Right lobe of liver (tissue), 6 donors: ENCODE measurements at places on chromosomes 3 and 15. TPM values are rescaled to one million over a fixed set of nuclear protein-coding genes. Genes with fewer than 3 reads are reported as not detected.

CAND2 gene
- 0.89 TPM for total RNA-seq

USP8 gene
- total RNA-seq: 33.6 TPM

ATP13A3 gene
- 142 TPM for total RNA-seq

GOLGA8J gene
- 0.20 TPM for total RNA-seq

KCNMB3 gene
- 1.4 TPM for total RNA-seq

GJD2 gene
- not detected for total RNA-seq

OPA1 gene
- 33.4 TPM for total RNA-seq

CCDC39 gene
- not detected for total RNA-seq

DNA sequence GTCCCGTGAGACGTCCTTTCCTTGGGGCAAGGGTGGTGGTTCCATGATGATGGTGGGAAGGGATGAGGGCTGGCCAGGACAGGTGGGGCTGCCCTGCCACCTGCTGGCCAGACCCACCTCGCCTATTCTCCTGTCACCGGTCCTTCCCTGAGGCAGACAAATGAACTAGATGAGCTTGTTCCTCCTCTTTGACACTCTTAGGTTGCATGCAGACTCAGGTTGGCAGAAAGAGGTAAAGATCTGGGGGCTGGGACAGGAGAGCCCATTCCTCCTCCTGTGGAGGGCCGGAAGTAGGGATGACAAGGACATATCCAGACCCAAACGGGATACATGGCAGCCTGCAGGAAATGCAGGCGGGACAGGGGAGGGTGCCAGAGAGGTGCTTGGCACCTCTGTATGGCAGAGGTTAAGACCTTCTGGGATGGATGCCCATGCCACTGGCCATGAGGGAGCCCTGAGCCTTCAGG, 38.6 kb downstream of the ACSBG1 start:
- H3K4me1 ChIP-seq: no peaks in the 10 kb centered on the region
- peak; percentile 47 for DNase-seq
- H3K27ac ChIP-seq: no peak overlapping the region
- no peaks in the 10 kb centered on the region for H3K27me3 ChIP-seq
- H3K4me3 ChIP-seq: no peak overlapping the region

DNA sequence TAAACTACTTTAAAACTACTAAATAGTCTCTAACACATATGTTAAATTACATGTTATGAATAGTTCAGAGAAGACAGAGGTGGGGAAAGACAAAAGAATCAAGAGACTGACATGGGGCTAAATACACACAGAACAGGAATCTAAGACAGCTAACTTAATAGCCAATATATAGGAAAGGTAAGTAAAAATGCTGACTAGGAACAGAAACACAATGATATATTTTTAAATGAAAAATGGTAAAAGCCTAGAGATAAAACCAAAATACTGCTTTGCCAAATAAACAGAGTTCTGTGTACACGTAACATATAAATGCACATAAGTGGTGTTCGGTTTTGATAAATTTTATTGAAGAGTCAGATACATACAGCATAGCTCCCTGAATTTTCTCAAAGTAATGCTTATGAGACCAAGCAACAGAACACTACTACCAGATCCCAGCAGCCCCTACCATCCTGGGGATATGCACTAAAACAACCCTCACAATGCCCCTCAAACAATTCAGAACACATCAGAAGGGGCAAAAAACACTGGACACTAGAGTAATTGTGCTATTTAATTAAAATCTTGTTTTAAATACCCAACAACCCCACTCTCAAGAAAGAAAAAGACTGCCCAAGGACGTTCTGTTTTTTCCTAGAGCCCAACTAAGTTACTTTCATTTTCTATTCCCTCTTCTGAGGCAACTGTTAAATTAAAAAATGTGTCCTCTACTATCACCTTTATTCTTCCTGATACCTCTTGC, 121.1 kb downstream of the ADAM10 start:
- H3K4me3 ChIP-seq: peak overlapping the region; percentile 33
- no peaks in the 10 kb centered on the region for H3K36me3 ChIP-seq
- H3K27ac ChIP-seq: peak overlapping the region; percentile 52
- H3K4me1 ChIP-seq: peaks cover 4% of the 10 kb centered on the region
- H3K27me3 ChIP-seq: no peaks in the 10 kb centered on the region
- DNase-seq: no peak

GRCh38 chr3:134597390-134597970, 53.3 kb downstream of the KY start:
- H3K4me1 ChIP-seq: no peaks in the 10 kb centered on the region
- DNase-seq: no peak
- H3K27ac ChIP-seq: no peak overlapping the region
- no peaks in the 10 kb centered on the region for H3K36me3 ChIP-seq
- H3K27me3 ChIP-seq: no peaks in the 10 kb centered on the region

DNA sequence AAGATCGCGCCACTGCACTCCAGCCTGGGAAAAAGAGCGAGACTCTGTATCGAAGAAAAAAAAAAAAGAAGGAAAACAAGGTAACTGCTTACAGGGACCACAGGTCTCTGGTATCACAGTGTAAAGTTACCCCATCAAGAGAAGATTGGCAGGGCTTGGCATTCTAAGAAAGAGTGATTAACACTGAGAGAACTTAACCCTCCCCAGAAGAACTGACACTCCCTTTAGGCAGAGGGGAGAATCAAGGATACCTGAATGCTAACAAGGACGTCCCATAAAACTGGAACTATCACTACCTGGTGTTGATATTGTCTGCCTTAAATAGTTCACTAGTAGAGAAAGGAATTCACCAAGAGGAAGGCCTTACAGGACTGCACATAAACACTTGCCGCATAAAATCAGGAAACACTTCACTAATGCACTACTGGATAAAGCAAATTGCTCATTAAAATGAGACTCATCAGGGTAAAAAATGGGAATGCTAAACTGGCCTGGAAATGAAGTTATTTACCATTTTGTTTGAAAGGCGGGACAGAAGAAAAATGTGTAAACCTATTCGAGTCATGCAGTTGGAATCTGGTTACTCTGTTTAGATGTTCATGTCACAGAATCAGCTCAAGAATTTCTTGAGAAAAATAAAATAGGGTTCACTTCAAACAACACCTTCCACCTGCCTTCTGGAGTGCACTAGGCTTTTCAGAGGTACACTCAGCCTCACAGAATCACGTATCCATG, 121.6 kb downstream of the FOXP1 start:
- no peaks in the 10 kb centered on the region for H3K27me3 ChIP-seq
- H3K36me3 ChIP-seq: no peaks in the 10 kb centered on the region
- no peaks in the 10 kb centered on the region for H3K4me1 ChIP-seq
- no peak overlapping the region for H3K4me3 ChIP-seq

DNA sequence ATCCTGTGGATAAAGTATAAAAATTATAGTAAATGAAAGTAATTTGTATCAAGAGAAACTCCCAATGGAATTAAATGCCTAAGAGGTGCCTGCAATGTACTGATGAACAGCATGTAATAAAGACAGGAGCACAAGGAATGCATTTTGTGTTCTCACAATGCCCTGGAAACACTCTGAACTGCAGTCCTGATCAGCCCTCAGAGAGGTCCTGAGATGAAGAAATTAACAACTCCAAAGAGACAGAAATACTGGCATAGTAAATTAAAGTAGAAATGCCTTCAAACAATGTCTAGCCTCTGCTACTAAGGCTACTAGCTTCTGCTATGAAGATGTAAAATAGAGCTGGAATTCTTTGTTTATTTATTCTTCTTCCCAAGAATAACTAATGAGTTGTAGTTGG, 59.9 kb downstream of the CFAP20DC start:
- no peak overlapping the region for H3K27ac ChIP-seq
- no peak overlapping the region for H3K4me3 ChIP-seq
- H3K36me3 ChIP-seq: no peaks in the 10 kb centered on the region
- DNase-seq: no peak
- H3K27me3 ChIP-seq: no peaks in the 10 kb centered on the region
- no peaks in the 10 kb centered on the region for H3K4me1 ChIP-seq

- no peaks in the 10 kb centered on the region for H3K4me1 ChIP-seq
- H3K27ac ChIP-seq: no peak overlapping the region
- H3K4me3 ChIP-seq: no peak overlapping the region
Measured at GRCh38 chr3:152513301-152513960, 244.7 kb downstream of the MBNL1 start.

- H3K4me1 ChIP-seq: no peaks in the 10 kb centered on the region
- no peak overlapping the region for H3K4me3 ChIP-seq
- H3K36me3 ChIP-seq: no peaks in the 10 kb centered on the region
- H3K27me3 ChIP-seq: peaks cover 60% of the 10 kb centered on the region
Measured at GRCh38 chr3:147421184-147421912, 12.2 kb downstream of the ZIC1 start.

- no peak overlapping the region for H3K4me3 ChIP-seq
- no peaks in the 10 kb centered on the region for H3K36me3 ChIP-seq
- no peak for DNase-seq
- H3K27me3 ChIP-seq: no peaks in the 10 kb centered on the region
- H3K27ac ChIP-seq: peak overlapping the region; percentile 36
Measured at GRCh38 chr3:190059242-190059590, 61.5 kb downstream of the P3H2 start.

- no peak overlapping the region for H3K27ac ChIP-seq
- no peaks in the 10 kb centered on the region for H3K27me3 ChIP-seq
- H3K4me3 ChIP-seq: no peak overlapping the region
Measured at GRCh38 chr15:92195241-92195640, 198.4 kb upstream of the ST8SIA2 start.

DNA sequence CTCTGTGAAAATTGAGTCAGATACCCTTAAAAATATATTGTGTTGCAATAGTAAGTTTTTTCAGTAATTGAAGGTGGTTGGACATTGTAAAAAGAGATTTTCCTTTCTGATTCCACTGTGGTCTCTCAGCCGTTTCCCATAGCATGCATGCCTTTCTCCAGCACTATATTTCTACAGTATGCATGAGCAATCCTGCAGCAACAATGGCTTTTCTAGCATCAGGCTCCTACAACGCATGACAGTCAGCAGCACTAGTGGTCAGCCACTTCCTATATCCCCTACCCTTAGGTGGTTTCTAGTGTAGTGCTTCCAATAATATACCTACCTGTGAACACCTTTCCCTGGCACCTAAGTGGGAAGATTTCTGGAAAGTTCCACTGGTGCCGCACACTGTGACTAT, 55.4 kb upstream of the SNRPN start:
- no peaks in the 10 kb centered on the region for H3K4me1 ChIP-seq
- H3K27ac ChIP-seq: no peak overlapping the region
- DNase-seq: no peak
- no peaks in the 10 kb centered on the region for H3K36me3 ChIP-seq
- no peaks in the 10 kb centered on the region for H3K27me3 ChIP-seq
- H3K4me3 ChIP-seq: no peak overlapping the region

DNA sequence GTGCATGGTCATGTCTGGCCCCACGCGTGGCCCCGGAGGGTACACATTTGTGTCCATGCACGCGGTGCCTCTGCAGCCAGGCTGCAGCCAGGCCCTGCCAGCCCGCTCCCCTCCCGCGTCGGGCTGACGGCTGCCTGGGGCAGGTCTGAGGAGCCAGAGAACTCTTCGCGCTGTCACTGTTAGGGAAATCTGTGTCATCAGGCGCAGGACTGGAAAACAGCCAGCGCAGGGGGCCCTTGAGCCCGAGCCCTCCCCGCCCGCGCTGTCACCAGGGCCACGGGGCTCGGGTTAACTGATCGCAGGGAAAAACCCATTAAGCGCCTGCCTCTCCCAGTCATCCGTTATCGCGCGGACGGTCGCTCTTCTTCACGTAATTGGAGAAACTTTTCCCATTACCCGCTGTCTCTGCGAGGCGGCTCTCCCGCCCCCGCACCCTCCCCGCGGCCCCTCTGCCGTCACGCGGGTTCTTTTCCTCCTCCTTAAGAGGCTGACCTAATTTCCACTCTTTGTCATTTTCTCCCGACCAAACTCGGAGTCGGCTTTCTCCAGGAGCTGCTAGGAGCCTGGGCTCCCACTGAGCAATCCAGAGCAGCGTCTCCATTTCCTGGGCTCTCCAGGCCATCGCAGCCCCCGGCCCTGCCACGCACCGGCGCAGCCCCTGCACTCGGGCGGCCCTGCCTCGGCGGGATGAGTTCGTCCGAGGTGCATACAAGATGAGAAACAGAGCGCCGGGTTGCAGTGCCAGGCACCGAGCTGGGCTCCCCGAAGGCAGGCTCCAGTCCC, 57.5 kb upstream of the PRR23E start:
- H3K27me3 ChIP-seq: no peaks in the 10 kb centered on the region
- H3K36me3 ChIP-seq: no peaks in the 10 kb centered on the region
- no peak overlapping the region for H3K27ac ChIP-seq
- no peak for DNase-seq

GRCh38 chr15:51212909-51213308, 118.2 kb upstream of the TNFAIP8L3 start:
- no peaks in the 10 kb centered on the region for H3K36me3 ChIP-seq
- H3K27me3 ChIP-seq: no peaks in the 10 kb centered on the region
- H3K27ac ChIP-seq: no peak overlapping the region
- no peaks in the 10 kb centered on the region for H3K4me1 ChIP-seq
- no peak overlapping the region for H3K4me3 ChIP-seq

GRCh38 chr15:50944672-50945071, 36.2 kb downstream of the AP4E1 start:
- DNase-seq: no peak
- no peak overlapping the region for H3K27ac ChIP-seq
- H3K4me1 ChIP-seq: no peaks in the 10 kb centered on the region
- no peak overlapping the region for H3K4me3 ChIP-seq

DNA sequence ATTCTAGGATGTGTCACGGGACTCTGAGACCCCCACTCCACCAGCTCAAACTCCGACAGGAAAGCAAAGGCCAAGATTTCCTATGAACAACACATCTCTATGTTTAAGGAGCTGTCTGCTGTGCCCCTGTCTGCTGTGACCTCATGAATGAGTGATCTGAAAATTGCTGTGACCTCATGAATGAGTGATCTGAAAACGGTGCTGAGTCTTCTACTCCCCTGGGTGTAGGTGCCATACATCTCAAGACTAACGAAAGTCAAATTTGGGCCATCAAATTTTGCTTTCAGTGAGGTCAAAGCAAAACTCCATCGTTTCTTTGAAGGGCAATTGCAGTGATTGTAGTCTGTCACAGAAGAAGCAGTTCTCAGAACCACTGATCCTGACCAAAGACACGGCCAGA, 24.4 kb downstream of the IL5RA start:
- no peak overlapping the region for H3K4me3 ChIP-seq
- H3K4me1 ChIP-seq: no peaks in the 10 kb centered on the region
- no peak overlapping the region for H3K27ac ChIP-seq
- no peak for DNase-seq
- no peaks in the 10 kb centered on the region for H3K27me3 ChIP-seq
- H3K36me3 ChIP-seq: no peaks in the 10 kb centered on the region

DNA sequence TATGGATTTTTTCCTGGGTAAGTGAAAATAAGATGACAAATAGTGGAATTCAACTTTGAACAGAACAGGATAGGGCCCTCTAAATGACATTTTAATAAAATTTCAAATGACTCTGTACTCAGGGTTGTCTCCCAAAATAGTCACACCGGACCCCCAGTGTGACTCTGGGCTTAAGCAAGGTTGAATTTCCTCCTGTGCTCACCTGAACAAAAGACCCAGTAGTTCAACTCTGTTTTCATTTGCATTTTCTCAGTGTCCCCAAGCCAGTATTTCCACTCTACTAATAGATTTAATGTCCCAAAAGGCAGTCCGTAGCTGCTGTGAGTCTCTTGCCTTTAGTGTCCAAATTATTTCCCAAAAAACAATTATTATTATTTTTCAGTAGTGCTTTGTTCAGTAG, 296.6 kb downstream of the PLOD2 start:
- H3K27me3 ChIP-seq: no peaks in the 10 kb centered on the region
- H3K4me3 ChIP-seq: no peak overlapping the region
